Activated CD4-positive, alpha-beta memory T cell treated with anti-CD3 and anti-CD28 coated beads, Interleukin-2, amount 10 ng/mL, durations not matched to agents 7 days and 5 days (primary cell): ENCODE measurements at places on chromosomes 7 and 10.

DNA sequence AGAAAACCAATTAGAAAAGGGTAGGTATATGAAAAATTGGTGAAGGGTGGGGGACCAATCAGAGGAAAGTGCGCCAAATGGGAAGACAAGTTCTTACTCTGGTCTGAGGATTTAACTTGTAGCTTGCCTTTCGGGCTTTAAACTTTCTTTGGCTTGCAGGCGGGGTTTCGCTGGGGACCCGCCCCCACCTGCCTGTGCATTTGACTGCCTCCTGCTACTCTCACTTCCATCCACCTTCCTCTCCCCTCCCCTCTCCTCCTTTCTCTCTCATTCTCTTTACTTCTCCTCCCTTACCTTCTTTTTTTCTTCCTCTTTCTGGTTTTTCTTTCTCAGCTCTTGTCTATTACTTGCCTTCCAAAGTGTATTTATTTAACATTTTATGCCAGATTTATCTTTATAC, 278.8 kb downstream of the DNAJB9 start:
- H3K36me3 ChIP-seq = no peaks in the 10 kb centered on the region
- H3K4me3 ChIP-seq = no peak overlapping the region
- no peak for DNase-seq
- no peak overlapping the region for H3K27ac ChIP-seq
- no peaks in the 10 kb centered on the region for H3K4me1 ChIP-seq
- no peaks in the 10 kb centered on the region for H3K27me3 ChIP-seq

- no peak overlapping the region for H3K27ac ChIP-seq
- DNase-seq = no peak
- H3K4me3 ChIP-seq = no peak overlapping the region
- H3K4me1 ChIP-seq = peaks cover 17% of the 10 kb centered on the region
Measured at GRCh38 chr10:77586719-77587415, 50.7 kb downstream of the KCNMA1 start.

DNA sequence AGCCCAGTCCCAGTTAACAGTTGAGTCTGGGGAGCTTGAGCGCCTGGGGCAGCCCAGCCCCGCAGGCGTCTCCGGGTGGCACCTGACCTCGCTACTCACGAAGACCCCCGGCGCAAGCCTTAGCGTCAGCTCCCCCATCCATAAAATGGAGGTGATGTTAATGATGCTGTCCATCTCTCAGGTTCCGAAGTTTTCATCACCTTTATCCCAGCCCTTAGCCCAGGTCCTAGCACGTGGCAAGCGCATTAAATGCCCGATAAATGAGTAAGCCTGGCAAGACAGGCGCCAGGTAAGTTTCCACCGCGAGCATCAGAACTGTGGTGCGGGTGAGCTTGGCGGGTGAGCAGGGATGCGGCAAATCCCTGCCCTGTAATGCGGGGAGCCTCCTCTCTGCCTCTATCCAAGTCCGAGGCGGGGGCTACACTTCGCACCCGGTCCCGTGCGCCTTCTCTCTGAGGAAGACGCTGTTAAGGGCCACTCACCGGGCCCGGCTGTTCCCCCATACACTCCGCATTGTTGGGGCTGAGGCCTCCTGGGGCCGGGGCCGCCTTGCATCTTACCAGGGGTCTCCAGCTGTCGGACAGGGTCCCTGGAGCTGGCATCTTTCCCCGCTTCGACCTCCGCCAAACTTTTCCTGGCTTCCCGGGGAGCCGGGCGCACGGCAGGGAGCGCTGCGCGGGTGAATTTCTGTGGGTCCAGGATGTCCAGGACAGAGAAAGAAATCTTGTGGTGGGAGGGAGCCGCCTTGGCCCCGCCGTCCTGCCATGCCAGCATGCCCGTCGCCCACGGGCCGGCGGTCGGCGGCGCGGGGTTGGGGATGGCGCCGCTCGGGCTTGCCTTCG, 444 bp downstream of the NKX1-2 start:
- H3K27ac ChIP-seq = no peak overlapping the region
- no peaks in the 10 kb centered on the region for H3K36me3 ChIP-seq
- DNase-seq = no peak
- no peak overlapping the region for H3K4me3 ChIP-seq
- peaks cover 16% of the 10 kb centered on the region for H3K4me1 ChIP-seq

DNA sequence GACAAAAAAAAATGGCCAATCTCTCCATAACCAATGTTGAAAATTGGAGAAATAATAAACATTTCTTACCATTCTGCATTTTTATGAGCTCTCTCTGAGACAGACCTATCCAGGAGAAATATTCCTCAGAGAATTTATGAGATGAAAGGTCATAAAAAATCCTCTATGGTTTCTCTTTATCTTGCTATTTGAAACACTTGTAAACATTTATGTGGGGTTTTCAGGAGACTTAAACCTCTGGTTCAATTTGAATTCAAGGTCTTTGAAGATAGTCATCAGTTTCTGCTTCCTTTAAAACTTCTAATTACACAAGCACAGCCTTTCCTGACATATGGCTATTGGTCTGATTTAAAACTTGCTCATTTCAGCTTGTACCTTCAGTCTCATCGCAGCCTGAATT, 78.5 kb upstream of the APBB1IP start:
- H3K27ac ChIP-seq = no peak overlapping the region
- H3K36me3 ChIP-seq = no peaks in the 10 kb centered on the region
- no peak overlapping the region for H3K4me3 ChIP-seq
- no peaks in the 10 kb centered on the region for H3K4me1 ChIP-seq
- peaks cover 11% of the 10 kb centered on the region for H3K27me3 ChIP-seq
- no peak for DNase-seq

DNA sequence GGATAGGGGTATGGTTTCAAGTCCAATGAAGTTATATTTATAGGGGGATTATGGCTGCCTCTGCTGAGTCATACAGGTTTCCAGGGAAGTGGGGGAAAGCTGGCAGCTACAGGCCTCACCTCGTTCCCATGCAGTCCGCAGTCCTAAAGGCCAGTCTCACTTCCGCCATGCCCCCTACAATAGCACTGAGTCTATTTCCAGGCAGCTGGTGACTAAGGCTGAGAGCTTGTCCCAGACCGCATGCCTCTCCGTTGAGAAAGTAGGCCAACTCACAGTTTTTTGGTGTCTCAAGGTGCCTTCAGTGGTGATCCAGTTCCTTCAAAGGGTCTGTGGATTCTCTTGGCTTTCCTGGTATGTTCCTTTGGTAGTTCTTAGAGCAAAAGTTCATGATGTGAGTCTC, 203.9 kb upstream of the GLI3 start:
- H3K4me3 ChIP-seq = no peak overlapping the region
- no peaks in the 10 kb centered on the region for H3K27me3 ChIP-seq
- no peak overlapping the region for H3K27ac ChIP-seq
- no peaks in the 10 kb centered on the region for H3K4me1 ChIP-seq
- DNase-seq = no peak
- no peaks in the 10 kb centered on the region for H3K36me3 ChIP-seq

DNA sequence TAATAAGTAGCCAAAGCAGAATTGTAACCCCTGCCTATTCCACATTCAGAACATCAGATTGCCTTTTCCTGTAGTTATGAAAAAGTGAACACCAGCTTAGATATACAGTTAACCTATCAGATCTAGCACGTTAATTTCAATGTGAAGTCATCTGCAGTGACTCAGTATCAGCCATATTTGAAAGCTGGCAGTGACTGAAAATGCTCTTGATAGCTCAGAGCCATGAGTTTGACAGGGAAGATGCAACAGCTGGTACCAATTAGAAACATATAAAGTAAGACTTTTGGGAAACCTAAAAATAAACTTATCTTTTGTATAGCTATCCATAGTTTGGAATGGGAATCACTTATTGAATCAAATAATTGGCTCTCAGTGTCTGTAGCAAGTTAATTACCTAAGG, 284.1 kb upstream of the NPSR1 start:
- H3K27me3 ChIP-seq = no peaks in the 10 kb centered on the region
- H3K4me1 ChIP-seq = no peaks in the 10 kb centered on the region
- H3K36me3 ChIP-seq = no peaks in the 10 kb centered on the region
- no peak overlapping the region for H3K27ac ChIP-seq
- no peak overlapping the region for H3K4me3 ChIP-seq
- DNase-seq = no peak

DNA sequence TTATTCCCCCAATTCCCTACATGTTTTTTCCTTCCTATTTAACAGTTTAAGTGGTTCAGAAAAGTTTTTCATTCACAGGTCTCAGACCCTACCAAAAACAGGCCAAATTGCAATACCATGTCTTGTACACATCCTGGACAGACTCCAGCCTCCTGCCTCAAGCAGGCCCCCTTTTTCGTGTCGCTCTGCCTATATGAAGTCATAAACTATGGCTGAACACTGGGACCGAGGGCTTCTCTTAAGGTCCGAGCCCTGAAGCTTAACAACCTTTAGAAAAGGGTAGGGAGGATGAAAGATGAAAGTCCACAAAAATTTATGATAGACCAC, 1.4 kb downstream of the FBXW4 start:
- peak overlapping the region; percentile 97 for H3K27ac ChIP-seq
- H3K4me3 ChIP-seq = peak overlapping the region; percentile 97
- H3K36me3 ChIP-seq = peaks cover 22% of the 10 kb centered on the region
- no peak for DNase-seq
- no peaks in the 10 kb centered on the region for H3K27me3 ChIP-seq

- no peaks in the 10 kb centered on the region for H3K27me3 ChIP-seq
- H3K36me3 ChIP-seq = no peaks in the 10 kb centered on the region
- H3K4me3 ChIP-seq = no peak overlapping the region
- no peaks in the 10 kb centered on the region for H3K4me1 ChIP-seq
- H3K27ac ChIP-seq = no peak overlapping the region
Measured at GRCh38 chr7:71220210-71220695, 88.3 kb downstream of the GALNT17 start.

GRCh38 chr10:4649471-4649870, 176.5 kb upstream of the AKR1E2 start:
- no peak overlapping the region for H3K27ac ChIP-seq
- H3K27me3 ChIP-seq = peaks cover 2% of the 10 kb centered on the region
- H3K4me3 ChIP-seq = no peak overlapping the region
- no peak for DNase-seq
- peaks cover 3% of the 10 kb centered on the region for H3K36me3 ChIP-seq

- peaks cover 58% of the 10 kb centered on the region for H3K4me1 ChIP-seq
- H3K27me3 ChIP-seq = no peaks in the 10 kb centered on the region
- H3K4me3 ChIP-seq = no peak overlapping the region
- peaks cover 26% of the 10 kb centered on the region for H3K36me3 ChIP-seq
- DNase-seq = no peak
Measured at GRCh38 chr7:114973147-114973546, 51.3 kb downstream of the MDFIC start.

DNA sequence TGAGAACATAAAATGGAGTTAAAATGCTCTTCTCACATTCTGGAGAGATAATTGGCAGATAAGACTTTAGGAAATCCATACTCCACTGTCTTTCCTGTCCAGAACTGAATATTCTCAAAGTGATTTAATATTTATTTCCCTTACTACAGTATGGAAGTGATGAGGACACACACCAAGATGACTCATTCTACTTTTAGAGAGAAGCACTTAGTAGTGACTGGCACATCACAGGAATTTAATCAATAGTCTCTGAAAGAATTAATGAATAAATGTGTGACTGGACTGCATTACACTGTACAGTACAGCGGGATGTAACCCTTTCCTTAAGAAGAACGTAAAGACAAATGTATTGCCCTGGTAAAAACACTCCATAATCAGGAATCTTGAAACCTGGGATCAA, 116.7 kb downstream of the SEMA3E start:
- no peaks in the 10 kb centered on the region for H3K27me3 ChIP-seq
- no peak overlapping the region for H3K27ac ChIP-seq
- no peaks in the 10 kb centered on the region for H3K4me1 ChIP-seq

DNA sequence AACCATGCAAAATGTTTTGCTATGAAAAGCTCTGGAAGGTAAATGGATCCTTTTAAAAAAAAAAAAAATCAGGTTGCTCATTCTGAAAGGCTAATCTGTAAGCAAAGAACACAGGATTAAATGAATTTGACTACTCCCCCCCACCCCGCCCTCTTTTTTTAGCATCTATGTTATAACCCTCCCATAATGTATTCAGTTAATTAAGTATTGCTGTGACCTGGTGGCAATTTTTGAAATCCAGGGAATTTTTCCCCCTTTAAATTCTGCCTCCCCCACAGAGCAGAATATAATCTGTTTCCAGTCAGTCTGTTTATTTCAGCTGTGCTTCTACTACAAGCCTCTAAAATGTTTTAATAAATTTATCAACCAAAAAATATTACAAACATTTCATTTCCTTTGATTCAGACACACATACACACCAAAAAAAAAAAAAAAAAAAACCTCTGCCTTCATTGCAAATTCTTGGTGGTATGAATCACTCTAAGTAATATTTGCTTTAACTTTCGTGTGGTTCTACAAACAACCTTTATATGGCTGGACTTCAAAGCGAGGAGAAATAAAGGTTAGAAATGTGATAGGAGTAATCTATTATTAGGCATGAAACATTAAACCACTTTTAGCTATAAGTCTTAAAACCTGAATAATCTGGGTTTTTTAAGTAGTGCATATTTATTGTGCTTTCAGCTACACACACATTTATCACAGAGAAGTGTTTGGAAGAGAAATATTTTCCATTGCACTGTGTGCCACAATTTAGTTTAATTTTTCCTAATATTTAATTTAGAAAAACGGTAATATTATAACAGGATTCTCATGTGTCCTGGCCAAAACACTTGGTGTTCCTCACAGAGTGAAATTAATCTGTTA, 64.4 kb upstream of the ARID5B start:
- no peaks in the 10 kb centered on the region for H3K36me3 ChIP-seq
- DNase-seq = no peak
- peaks cover 25% of the 10 kb centered on the region for H3K4me1 ChIP-seq

DNA sequence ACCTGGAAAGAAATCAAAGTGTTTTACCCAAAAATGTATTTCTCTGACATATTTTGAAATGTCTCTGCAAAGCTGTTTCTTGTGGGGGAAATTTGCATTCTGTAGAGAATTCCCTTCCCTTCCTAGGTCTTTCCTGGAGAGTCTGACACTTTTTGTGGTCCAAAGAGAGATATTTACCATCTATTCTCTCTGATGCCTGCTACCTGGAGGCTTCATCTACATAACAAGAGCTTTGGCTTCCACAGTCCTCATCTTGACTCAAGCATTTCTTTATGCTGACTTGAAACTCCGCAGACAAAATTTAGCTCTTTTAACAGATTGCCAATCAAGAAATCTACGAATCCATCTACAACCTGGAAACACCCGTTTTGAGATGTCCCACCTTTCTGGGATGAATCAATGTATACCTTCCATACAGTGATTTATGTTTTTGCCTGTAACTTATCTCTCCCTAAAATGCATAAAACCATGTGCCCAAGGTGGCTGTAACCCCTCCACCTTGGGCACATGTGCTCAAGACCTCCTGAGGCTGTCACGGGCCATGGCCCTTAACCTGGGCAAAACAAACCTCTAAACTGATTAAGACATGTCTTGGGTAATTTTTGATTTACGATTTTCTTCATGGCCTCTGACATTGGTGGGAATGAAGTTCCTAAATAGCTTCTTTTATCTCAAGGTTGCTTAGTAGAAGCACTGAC, 334.7 kb downstream of the GALNT17 start:
- no peak overlapping the region for H3K4me3 ChIP-seq
- no peaks in the 10 kb centered on the region for H3K27me3 ChIP-seq
- no peaks in the 10 kb centered on the region for H3K4me1 ChIP-seq
